Amygdala (tissue), 56 donors: ENCODE measurements at places on chromosomes 2 and 18.

DNA sequence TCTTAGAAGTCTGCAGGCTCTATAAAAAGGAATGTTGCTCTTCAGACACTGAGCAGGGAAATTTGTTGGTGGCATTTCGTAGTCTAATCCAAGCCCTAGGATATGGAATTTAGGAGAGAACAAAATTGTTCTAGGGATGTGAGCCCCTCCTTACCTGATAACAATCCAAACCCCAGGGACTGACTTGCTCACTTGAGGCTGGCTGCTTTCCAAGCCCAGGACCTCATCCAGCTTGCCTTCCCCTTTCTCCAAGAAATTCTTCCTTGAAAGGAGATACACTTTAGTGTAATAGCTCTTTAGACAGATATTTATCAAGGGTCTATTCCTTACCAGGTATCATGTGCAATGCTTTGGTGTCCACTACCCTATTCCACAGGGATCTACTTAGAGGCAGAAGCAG is 279.8 kb downstream of the C1D start:
- DNase-seq: no peak

- DNase-seq: no peak
These were observed 81.2 kb downstream of the NEDD4L start for GRCh38 chr18:58125183-58125582.

DNA sequence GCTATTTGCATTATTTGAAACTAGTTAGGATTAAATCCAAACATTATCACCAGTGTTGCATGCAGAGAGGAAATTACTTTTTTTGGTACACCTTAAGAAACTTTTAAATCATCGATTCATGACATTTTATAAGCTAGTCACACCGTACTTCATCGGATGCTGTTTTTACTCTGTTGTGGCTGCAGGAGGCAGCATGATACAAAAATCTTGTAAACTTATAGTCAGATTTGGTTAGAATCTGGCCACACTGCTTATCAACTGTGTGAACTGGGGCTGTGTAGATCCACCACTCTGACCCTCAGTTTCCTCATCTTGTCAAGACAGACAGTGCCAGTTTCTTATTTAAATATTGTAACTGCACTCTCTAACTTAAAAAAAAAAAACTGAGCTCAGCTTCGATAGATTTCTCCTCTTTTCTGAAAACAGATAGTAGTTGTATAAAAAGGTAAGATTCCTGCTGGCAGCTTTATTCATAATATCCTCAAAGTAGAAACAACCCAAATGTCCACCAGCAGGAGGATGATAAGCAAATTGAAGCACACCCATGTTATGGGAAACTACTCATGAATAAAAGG is 77.8 kb downstream of the RAPGEF4 start:
- no peak for DNase-seq

- no peak for DNase-seq
These were observed 3.7 kb upstream of the AQP12A start for GRCh38 chr2:240687741-240688552.

DNA sequence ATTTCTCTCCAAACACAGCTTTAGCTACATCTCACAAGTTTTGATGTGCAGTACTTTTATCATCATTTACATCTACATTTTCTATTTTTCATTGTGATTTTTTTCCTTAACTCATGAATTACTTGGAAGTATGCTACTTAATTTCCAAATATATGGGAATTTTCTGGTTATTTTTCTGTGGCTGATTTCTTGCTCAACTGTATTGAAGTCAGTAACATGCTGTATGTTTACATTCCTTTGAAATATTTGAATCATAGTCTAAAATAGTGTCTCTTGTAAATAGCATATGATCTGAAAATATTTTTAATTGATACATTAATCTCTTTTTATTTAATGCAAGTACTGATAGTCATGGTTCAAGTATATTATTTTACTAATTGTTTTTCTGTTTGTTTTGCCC is 26.0 kb upstream of the GALNT5 start:
- no peak for DNase-seq

- DNase-seq: no peak
These were observed 10.9 kb downstream of the ID2 start for GRCh38 chr2:8692783-8693156.

- DNase-seq: no peak
These were observed 7.0 kb downstream of the AFF3 start for GRCh38 chr2:100135415-100135814.
